ENCODE measurements at places on chromosomes 3 and 15.

- no peak for DNase-seq
These were observed 52.4 kb upstream of the SELENOK start for GRCh38 chr3:53944028-53944427.

GRCh38 chr15:82020625-82021394 lies 25.0 kb downstream of the MEX3B start:
- DNase-seq, result no peak

- peak; percentile 72 for DNase-seq
These were observed 6.7 kb downstream of the CA12 start for GRCh38 chr15:63374686-63375520.

DNA sequence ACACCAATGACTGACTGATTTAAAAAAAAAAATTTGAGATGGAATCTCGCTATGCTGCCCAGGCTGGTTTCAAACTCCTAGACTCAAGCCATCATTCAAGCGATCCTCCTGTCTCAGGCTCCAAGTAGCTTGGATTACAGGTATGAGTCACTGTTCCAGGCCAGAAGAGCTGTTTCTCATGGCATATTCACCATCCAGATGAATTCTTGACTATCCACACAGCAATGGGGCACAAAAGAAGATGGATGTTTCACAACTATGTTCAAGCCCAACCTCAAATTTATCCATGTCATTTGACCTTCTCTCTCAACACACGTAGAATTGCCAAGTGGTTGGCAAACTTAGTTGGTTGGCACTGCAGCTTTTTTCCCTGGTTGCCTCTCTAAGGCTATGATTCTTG lies 40.6 kb downstream of the PRICKLE2 start:
- peak; percentile 65 for DNase-seq

DNA sequence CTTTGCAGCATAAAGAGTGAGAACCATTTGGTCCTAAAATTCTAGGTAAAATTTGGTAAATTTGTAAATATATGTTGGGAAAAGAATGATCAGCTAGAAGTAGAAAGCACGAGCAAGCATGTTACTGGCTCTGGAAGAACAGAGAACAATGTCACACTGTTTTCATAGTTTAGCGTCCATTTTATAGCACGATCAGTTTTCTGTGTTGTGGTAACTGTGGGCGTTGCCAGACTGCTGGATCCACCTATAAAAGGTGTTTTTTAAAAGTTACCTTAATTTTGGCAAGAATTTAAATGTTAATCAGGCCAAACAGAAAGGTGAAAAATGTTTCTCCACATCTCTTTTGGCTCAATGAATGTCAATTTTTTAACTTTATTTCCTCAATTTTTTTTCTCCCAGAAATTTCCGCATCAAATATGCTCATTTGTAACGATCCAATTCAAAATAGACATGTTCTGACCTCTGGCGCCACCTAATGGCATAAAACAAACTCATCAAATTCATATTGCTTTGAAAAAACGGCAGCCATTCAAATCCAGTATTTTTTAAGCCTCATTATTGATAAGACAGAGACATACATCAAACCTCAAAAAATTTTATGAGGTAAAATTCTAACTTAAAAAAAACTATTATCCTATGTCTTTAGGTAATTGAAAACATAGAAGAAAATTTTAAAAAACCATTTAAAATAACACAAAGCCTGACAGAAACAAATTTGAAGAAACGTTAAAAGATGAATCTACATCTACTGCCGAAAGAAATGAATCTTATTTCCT lies 5.5 kb upstream of the GP5 start:
- peak; percentile 59 for DNase-seq

- no peak for DNase-seq
These were observed 34.3 kb downstream of the PLD1 start for GRCh38 chr3:171775943-171776342.

DNA sequence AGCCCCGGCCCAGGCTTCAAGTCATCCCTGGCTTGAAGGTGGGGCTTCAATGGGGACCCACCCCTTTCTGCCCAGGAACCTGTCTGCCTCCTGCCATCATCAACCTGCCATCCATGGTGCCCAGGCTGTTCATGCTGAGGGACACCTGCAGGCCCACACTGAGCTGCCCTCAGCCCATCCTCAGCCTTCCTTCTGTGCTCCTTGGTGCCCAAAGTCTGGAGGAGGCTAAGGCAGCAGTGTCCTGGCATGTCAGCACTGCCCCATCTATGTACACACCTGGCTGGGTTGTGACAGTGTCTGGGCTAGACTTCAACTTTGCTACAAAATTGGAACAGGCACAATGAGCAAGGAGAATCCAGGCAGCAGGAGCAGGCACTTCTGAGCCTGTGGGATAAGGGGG lies 745.3 kb upstream of the EPHA6 start:
- no peak for DNase-seq

GRCh38 chr3:194817592-194817930 lies 131.9 kb downstream of the FAM43A start:
- DNase-seq, result no peak

- no peak for DNase-seq
These were observed 72.6 kb upstream of the ZBED2 start for GRCh38 chr3:111667621-111668239.

GRCh38 chr15:39921274-39921638 lies 1.2 kb upstream of the GPR176 start:
- DNase-seq, result no peak

GRCh38 chr3:107456501-107456900 lies 66.3 kb upstream of the BBX start:
- DNase-seq, result no peak

DNA sequence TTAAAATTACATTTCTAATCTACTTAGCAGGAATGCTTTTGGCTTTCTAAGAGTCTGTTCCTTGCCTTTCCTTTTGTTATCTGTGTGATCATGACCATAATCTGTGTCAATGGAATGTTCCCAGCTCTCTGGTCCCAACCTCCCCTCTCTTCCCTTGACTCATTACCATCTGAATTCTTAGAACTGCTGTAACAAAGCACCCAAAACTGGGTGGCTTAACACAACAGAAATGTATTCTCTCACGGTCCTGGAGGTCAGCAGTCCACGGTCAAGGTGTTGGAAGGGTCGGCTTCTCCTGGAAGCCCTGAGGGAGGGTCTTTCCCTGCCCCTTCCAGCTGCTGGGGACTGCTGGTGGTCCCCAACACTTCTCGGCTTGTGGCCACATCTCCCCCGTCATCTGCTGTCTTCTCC lies 81.1 kb downstream of the LRRK1 start:
- peak; percentile 32 for DNase-seq

DNA sequence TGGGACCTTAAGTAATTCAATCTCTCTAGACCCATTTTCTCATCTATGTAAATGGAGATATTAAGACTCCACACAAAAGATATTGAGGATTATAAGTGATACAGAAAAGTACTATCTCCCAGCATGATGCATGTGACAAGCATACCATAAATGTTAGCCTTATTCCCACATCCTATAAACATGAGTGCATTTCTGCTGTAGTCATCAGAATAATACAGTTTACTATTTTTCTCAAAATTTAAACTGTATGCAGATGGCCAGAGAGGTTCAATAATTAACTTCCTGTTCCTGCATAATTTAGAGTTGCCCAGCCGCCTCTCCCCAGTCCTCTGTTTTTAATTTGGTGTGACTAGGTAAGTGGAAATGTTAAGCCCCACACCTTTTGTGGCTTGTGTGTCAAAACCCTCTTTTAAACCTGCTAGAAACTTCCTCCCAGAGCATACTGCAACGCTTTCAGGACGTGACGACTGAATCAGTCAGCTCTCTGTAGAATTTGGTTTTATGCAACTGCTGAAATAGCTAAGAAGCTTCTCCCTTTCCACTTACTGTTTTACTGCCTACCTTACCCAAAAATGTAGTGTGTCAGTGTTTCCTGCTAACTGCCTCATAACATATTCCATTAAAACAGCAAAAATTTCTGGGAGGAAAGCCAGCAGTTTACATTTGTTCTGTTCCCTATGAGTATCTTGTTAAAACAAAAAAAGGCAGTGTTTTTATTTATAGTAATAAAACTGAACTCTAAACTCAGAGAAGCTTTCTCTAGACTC lies 1037.9 kb downstream of the EPHA3 start:
- no peak for DNase-seq

DNA sequence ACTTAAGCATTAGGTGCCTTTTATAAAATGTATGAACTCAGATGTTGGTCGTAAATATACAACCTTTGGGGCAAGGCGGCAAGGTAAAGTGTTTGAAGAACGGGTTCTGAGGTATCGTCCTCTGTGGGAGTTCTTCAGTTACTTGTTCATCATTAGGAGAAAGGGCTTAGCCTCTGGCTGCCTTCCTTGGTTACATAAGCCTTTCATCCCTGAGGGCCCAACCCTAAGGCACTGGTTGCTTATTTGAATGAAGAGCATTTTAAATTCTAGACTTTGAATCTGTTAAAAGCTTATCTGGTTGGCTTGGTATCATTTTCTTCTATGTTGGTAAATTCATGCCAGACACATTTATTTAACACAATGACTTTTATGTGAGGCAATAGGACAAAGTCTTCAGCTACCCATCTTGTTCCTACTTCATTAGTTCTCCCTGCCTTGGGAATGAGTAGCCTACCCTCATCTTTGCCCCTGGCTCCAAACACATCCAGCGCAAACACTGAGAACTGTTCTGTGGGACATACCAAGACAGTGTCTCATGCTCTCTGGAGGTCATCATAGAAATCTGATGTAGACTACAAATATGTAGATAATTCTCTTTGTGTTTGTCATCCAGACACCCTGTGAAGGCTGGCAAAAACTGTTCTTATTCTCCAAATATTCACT lies 12.4 kb upstream of the CCDC80 start:
- peak; percentile 99 for DNase-seq

DNA sequence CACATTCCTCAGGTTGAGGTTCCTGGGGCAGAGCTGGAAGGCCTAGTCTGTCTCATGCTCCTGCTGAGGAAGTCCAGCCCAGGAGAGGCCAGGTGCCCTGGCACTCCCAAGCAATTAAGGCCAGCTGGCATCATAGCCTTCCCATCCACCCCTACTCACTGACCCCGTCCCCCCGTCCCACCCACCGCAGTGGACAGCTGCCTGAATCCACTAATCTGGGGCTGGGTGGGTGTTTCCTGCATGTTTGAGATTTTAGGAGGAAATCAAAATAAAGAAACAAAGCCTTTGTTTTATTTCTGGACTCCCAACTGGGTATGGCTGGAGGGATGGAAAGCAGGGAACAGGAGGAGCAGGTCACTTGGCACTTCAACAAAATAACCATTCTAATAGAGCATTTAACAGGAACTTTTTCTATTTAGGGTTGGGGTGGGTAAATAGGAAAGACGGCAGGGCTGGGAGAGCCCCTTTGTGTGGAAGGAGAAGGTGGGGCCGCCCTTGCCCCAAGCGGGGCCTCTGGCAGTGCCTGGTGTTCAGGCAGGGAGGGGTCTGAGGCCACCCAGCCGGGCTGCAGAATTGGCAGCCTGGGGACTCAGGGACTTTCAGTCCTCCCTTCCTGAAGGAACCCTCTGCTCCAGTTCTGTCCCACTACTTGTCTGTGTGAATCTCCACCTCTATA lies 8.5 kb downstream of the MRAS start:
- DNase-seq, result no peak

- no peak for DNase-seq
These were observed 244.5 kb downstream of the SLC9A9 start for GRCh38 chr3:143603774-143604173.

- DNase-seq, result no peak
These were observed 11.2 kb downstream of the CEP19 start for GRCh38 chr3:196700801-196701200.

GRCh38 chr3:122760453-122761271 lies 33.0 kb downstream of the HSPBAP1 start:
- peak; percentile 39 for DNase-seq

DNA sequence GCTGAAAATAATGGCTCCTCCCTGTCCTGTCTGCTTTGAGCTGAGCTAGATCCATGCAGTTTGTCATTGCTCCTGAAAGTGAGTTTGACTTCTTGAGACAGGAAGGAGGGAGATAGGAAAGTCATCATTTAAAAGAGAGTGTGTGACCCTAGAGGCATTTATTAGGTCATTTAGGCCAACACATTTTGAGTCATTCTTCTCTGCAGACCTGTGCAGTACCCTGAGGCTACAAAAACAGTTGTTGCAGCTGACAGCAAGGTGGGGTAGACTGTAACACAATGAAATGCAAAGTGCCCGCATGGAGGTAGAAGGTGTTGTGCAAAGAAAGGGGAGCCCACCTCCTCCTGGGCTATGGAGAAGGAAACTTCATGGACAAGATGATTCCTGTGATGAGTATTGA lies 102.8 kb upstream of the PFN2 start:
- no peak for DNase-seq

DNA sequence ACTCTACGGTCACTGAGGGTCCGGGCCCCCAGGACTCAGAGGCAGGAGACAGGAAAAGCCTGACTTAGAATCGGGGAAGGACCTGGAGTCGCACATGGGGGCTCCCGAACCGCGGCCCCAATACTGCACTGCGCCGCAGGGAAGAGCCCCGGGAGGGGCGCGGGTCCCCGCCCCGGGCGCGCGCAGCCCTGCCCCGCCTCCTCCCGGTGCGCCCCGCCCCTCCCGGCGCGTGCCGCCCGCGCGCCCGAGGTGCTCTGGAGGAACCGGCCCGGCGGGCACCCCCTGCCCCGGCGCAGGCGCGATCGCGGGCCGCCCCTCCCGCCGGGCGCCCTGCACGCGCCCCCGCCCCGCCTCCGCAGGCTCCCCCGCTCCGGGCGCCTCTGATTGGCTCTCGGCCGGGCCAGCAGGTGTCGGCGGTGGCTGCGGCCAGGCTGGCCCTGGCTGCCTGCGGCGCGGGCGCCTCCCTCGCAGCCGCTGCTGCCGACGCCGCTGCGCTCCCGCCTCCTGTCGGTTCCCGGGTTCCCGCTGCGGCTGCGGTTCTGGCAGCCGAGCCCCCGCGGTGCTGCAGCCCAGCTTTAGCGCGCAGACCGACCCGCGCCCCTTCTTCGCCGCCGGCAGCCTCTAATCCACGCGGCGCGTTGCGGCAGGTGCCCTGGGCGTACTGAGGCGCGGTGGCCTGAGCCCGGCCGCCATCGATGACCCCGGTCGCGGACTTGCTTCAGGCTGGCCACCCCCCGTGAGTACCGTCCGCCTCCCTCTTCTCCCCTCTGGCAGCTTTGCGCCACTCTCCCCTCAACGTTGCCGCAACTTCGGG lies at the start of gene MYRIP:
Gene MYRIP, plus strand, starts transcription at position 429 of the 814 bp plus-strand sequence. CDS start 91,208 bp downstream, outside the sequence.
- DNase-seq, result peak; percentile 3
